Effector memory CD4-positive, alpha-beta T cell (primary cell): ENCODE measurements at places on chromosomes 12 and 14.

GRCh38 chr14:57999471-57999870 is 133.6 kb upstream of the SLC35F4 start:
- H3K27me3 ChIP-seq = no peaks in the 10 kb centered on the region
- no peaks in the 10 kb centered on the region for H3K4me1 ChIP-seq
- DNase-seq = no peak
- no peaks in the 10 kb centered on the region for H3K36me3 ChIP-seq
- no peak overlapping the region for H3K27ac ChIP-seq

GRCh38 chr14:89293314-89293916 is 123.6 kb downstream of the FOXN3 start:
- no peaks in the 10 kb centered on the region for H3K36me3 ChIP-seq
- H3K27ac ChIP-seq = no peak overlapping the region
- no peaks in the 10 kb centered on the region for H3K27me3 ChIP-seq

- no peak overlapping the region for H3K27ac ChIP-seq
- H3K4me1 ChIP-seq = peaks cover 4% of the 10 kb centered on the region
- H3K27me3 ChIP-seq = no peaks in the 10 kb centered on the region
- no peak overlapping the region for H3K4me3 ChIP-seq
Observed at GRCh38 chr14:50541159-50541567, 8.8 kb upstream of the MAP4K5 start.

- H3K27ac ChIP-seq = no peak overlapping the region
- no peak overlapping the region for H3K4me3 ChIP-seq
- no peaks in the 10 kb centered on the region for H3K4me1 ChIP-seq
- no peak for DNase-seq
Observed at GRCh38 chr14:30935445-30935844, 61.1 kb downstream of the COCH start.

DNA sequence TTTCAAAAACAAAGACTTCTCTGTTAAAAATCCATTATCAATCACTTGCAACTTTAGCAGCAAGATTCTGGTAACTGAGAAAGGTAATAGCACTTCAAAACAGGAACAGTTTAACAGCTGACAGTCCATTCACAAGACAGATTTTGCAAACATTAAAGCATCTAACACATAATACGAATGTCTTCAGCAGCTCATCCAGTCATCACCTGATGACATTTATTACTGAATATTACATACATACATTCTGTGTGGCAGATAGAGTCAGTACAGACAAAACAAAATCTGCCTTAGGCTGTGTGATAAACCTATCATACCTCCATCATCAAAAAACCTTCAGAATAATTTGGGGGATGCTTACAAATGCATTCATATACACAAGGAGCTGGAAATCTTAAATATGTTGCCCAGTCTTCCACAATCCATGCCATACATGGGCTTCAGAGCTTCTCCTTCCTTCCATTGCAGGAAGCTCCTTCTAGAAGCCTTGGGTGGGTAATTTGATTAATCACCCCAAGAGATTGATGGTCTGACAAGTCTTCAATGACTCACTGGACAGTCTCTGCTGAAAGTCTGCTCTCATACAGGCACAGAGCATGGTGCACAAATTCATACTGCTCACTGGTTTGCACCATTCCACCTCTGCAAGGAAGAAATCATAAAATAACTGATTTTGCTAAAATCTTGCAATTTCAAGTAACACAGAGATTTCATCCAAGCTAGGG is 1.6 kb upstream of the PTPRB start:
- no peak overlapping the region for H3K4me3 ChIP-seq
- no peak for DNase-seq
- no peaks in the 10 kb centered on the region for H3K27me3 ChIP-seq
- no peak overlapping the region for H3K27ac ChIP-seq
- H3K36me3 ChIP-seq = no peaks in the 10 kb centered on the region

- peaks cover 3% of the 10 kb centered on the region for H3K36me3 ChIP-seq
- H3K4me3 ChIP-seq = no peak overlapping the region
- no peak overlapping the region for H3K27ac ChIP-seq
Observed at GRCh38 chr12:70290116-70290515, 46.9 kb downstream of the CNOT2 start.

GRCh38 chr14:53921027-53921426 is 35.6 kb downstream of the BMP4 start:
- H3K27me3 ChIP-seq = no peaks in the 10 kb centered on the region
- no peak overlapping the region for H3K27ac ChIP-seq
- no peaks in the 10 kb centered on the region for H3K4me1 ChIP-seq
- H3K36me3 ChIP-seq = no peaks in the 10 kb centered on the region
- DNase-seq = no peak
